ENCODE measurements at places on chromosomes 2 and 18.

DNA sequence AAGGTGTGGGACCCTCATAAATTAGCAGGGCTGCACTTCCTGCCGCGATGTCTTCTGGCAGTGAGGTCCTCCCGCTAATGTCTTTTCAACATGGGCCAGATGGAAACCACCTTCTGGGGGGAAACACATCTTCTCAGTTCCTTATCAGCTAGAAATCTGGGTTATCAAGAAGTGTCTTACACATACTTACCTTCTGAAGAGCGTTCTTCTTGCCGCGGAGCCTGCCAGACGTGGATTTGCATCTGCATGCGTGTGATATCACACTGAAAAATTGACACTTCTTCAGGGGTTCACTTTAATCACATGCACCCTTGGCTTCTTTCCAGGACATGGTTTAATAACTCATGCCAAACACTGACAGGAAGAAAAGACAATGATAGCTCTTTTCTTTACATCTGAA lies 163.5 kb upstream of the SOX11 start:
- no peak for DNase-seq

DNA sequence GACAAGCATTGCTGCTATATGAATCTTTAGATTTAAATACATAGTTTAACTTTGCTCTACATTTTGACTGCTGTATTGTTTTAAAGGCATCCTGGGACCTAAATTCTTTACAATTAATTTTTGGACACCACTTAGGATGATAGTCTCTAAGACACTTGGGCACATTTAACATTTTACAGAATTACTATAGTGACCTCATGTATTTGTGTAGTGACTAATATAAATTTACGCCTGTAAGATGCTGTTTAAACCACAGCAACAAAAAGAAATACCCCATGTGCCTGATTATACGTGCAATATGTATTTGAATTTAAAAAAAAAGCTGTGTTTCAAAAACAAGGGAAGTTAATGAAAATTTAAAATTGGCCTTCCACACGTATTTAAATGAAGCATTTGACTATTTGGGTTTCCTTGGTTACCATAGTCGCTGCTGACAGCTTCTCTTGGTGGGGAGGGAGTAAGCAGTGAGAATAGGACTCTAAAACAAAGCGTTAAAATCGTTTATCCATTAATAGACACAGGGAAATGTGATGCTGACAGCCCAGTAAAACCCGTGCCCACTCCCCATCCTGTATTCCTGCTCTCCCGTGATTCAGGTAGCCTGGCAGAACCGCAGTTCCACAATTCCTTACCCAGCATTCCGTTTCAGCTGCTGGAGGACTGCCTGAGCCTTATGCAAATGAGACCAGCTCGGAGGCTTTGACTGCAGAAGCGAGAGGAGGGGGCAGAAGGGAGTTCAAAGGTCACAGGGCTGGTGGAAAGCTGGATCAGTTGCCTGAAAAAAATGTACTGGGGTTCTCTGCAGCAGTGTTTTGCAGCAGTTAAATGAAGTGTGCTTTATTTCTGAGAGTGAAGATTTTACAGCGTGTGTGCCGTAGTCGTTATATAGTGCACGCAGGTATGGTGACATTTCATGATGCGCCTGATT lies 104.3 kb downstream of the CSRNP3 start:
- peak; percentile 77 for DNase-seq

DNA sequence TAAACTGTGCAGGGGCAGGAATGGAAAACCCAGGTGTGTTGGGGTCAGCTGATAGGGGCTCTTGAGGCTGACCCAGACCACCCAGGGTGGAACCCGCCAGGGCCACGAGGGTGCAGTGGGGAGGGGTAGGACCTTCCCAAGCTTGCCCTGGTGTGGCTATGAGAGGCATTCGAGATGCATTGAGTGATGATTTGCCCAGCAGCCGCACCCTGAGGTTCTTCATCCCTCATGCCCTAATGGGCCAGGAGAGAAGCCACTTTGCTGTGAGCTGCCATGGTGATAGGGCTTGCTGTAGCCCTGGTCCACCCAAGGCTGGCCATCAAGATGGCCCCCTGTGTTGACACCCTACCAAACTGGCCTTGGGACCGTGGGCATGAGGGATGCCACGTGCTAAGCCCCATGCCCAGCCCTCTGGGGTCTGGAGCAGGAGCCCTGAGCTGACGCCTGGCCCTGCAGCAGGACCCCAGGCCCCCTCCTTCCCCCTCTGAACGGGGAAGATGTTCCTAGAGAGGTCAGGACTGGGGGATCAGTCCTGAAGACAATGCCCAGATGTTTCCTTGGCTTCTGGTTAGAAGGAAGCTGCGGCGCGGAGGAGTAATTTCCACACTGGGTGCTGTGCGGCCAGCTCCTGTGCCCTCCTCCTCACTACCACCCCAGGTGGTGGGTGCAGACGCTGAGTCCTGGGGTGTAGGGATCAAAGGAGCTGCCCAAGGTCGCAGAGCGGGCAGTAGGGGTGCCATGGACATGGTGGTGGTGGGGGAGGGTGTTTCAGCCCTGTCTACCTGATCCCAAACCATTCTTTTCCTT lies 122.5 kb upstream of the HDAC4 start:
- no peak for DNase-seq

- DNase-seq: no peak
Measured at GRCh38 chr2:107393516-107393915, 433.2 kb upstream of the RGPD4 start.

DNA sequence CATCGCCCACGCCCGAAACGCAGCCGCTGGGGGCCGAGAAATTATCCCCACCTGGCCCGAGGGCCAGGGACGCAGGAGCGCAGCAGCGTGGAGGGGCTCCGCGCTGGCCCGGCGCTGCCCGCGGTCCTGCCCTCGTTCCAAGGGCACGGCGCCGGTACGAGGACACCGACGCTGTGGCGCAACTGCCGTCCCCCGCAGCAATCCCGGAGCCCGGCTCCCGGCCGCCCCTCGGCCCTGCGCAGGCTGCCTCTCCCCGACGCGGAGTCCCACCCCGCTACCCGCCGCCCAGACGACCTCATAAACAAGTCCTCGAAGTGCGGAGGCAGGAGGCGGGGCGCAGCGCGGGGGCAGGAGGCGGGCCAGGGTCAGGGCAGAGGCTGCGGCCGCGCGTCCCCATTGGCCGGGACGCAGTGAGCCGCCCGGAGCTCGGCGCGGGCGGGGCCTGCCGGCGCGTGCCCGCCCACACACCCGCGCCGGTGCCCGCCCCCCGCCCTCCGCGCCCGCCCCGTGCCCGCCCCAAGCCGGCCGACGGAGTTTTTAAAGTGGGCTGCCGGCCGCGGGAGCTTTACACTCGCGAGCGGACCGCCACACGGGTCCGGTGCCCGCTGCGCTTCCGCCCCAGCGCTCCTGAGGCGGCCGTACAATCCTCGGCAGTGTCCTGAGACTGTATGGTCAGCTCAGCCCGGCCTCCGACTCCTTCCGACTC lies at the start of gene EPAS1:
Gene EPAS1, plus strand, starts transcription at position 568 of the 706 bp plus-strand sequence. CDS start 505 bp downstream, outside the sequence.
- DNase-seq: peak; percentile 89

All from right hindlimb (tissue), 1 donor.